ENCODE measurements at places on chromosomes 5 and 9.

GRCh38 chr5:6206501-6206900, 171.8 kb downstream of the MED10 start:
- DNase-seq = no peak

DNA sequence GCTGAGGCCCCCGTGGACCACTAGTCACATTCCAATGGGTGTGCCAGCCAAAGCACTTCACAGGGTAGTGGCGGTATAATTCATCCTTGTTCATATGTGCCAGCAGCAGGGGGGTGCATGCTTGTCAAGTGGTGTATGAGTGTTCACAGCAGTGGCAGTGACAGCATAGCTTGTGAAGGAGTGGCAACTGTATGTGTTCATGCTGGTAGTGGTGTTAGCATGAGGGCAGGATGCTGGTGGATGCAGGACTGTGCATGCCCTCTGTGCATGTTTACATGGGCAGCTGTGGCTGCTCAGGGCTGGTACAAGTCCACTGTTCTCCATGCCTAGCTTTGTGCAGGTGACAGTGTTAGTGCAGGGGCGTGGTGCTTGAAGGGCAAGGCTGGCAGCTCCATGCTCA, 253.4 kb upstream of the DMAC1 start:
- no peak for DNase-seq

DNA sequence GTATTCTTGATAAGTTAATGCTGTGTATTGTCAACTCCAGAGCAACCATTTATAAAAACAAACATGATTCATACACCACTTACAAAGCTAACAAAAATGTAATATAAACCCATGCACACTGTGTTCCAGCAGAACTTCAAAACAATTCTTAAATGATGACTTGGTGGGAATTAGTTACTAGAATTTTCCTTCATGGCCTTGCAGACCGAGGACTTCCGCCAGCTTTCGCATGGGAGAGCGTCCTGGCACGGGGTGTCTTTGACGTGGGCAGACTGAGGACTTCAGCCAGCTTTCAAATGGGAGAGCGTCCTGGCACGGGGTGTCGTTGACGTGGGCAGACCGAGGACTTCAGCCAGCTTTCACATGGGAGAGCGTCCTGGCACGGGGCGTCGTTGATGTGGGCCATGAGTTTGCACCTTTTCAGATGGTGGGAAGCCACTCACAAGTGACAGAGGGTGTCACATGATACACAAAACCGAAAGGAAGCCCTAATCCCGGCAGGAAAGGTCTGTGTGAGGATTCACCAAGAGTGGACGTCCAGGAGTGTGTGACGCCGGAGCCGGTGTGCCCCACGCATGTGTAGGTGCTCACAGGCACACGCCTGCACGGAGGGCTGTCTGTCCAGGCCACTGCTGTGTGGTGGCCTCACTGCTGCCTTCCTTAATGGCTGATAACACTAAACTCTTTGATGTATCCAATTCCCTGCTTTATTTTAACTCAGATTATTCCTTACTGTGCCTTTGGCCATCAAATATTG, 211.3 kb upstream of the IRX4 start:
- no peak for DNase-seq

- no peak for DNase-seq
These were observed 51.4 kb upstream of the EPB41L4B start for GRCh38 chr9:109372246-109372645.

DNA sequence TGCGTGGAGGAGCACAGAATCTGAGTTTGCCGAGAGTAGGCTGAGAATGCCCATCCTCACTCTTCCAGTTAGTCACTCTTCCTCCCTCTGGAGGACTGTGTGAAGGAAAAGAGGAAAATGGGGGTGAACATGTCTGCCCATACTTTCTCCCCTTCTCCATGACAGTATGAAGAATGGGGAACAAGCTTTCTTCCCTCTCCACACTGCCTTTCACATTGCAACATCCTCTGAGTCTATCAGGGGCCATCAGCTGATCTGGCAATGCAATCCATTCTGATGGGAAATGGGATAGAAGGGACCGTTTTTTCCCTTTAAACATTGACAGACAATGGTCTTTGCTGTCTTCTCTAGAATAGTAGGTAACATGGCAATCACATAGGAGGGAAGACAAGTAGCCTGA, 56.8 kb downstream of the UGCG start:
- no peak for DNase-seq

DNA sequence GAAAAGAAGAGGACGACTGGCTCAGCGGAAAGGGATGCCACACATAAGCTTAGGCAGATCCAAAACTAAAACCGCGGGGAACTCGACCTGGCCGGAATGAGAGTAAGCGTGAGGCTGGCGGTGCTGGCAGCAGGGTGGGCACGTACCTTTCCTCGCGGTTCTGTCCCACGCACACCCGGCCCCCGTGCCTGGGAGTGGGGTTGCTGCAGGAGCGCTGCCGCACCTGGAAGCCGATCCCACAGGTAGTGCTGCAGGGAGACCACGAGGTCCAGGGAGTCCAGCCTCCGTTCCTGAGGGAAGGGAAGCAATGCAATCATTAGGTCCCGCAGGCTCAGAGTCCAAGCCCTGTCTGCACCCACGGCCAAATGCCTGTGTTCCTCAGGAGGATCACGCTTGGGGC, 427.0 kb downstream of the SEMA5A start:
- no peak for DNase-seq

GRCh38 chr5:109063223-109063622, 315.5 kb downstream of the FER start:
- DNase-seq = no peak

DNA sequence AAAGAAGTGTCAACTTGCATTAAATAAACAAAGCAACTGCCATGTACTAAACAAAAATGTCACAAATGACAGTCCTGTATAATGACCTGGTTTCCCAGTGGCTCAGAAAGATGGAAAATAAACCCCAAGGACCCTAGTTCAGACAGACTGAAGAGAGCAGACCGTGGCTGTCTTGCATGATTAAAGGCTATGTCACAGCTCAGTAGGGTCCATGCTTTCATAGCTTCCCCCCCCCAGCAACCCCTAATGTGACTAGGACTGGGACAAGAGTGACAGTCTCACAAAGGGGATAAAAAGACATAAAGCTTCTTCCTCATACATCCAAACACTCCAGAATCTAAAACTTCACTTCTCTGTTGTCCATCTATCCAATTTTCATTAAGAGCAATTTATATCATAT, 113.6 kb downstream of the NR6A1 start:
- no peak for DNase-seq

- DNase-seq = no peak
These were observed 679 bp downstream of the SMC5 start for GRCh38 chr9:70259512-70259802.
